ENCODE measurements at places on chromosomes 13 and 19.

GRCh38 chr13:99384468-99384867, 77.3 kb upstream of the GPR183 start:
- DNase-seq = no peak

DNA sequence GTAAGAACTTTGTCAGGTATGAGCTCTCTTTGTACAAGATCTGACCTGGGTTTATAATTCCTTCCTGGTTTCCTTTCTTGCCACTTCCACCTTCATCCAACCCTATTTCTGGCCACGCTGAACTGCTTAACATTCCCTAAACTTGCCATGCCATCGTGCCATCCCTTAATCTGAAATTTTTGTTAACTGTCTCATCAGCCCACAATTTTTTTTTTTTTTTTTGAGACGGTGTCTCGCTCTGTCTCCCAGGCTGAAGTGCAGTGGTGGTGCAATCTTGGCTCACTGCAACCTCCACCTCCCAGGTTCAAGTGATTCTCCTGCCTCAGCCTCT, 144.6 kb downstream of the GGACT start:
- DNase-seq = no peak

DNA sequence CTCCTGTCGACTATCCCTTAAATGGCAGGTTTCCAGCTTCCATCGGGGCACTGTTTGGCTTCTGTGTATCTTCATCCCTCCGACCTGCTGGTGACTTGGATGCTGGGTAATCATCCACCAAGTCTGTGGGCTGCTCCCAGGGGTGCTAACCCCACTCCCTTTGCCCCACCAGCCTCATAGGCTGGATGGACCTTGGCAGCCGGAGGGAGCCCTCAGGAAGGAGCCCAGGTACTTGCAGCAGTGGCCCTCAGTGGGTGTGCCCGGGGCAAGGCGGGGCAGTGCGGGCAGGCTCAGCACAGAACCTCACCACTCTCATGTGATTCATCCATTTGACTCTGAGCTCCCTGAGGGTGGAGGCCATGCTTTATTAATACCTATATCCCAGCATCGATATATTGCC, 27.4 kb upstream of the TUBGCP3 start:
- no peak for DNase-seq

DNA sequence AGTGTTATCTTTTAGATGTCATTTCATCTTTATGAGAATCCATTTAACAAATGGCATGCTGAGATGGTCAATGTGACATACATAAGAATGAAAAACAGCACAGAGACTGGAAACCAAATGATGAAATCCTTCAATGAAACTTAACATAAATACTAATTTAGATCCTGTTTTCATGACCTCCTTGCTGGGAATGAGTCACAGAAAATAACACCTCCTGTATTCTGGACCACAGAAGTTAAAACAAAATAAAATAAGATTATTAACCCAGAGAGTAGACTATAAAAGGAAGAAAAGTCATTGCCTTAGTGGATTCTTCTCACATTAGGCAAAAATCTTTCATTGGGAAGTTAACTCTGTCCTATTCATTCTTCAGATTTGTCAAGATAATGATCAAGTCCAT, 1.6 kb downstream of the DIAPH3 start:
- DNase-seq = no peak

DNA sequence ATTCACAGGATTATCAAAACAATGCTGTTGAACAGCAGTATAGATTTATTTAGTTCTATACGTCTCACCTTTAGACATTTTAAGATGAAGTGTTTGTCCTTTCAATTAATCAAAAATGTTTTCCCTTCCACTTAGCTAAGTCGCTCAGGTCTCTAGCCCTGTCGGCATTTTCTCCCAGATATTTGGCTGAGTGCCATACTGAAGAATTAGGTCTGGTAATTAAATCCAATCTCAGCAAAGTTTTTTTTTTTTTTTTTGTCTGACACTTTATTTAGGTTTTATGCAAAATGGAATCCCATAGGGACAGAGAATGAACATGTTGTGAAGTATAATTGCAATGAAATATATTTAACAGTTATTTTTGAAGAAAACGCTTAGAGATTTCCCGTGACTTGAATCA, 44.1 kb downstream of the RFC3 start:
- no peak for DNase-seq

Data from SK-N-SH (cell line).